ENCODE measurements at places on chromosomes 12 and 14. TPM values are rescaled to one million over a fixed set of nuclear protein-coding genes. Genes with fewer than 3 reads are reported as not detected.

GRIP1 gene
- total RNA-seq: 0.47 TPM

ENDOU gene
- total RNA-seq: 0.49 TPM

- DNase-seq: no peak
Measured at GRCh38 chr14:97162621-97163020, 365.4 kb downstream of the VRK1 start.

GRCh38 chr12:69028941-69029729 is 96.2 kb upstream of the CPM start:
- no peak for DNase-seq

GRCh38 chr14:54715811-54716210 is 148.9 kb downstream of the SAMD4A start:
- no peak for DNase-seq

DNA sequence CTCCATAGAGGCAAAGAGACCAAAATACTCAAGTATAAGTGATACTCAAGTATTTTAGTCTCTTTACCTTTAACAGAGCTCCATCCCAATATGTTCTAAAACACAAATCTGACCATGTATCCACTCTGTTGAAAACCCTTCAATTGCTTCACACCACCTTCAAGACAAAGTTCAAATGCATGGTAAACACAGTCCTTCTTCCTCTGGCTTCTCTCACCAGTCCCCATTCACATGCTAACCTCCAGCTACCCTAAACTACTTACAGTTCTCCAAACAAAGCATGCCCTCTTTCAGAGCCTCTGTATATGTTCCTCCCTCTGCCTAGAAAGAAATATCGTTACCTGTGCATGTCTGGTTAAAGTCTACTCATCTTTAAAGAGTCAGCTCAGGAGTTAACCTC is 100.2 kb downstream of the NUMB start:
- DNase-seq: no peak

DNA sequence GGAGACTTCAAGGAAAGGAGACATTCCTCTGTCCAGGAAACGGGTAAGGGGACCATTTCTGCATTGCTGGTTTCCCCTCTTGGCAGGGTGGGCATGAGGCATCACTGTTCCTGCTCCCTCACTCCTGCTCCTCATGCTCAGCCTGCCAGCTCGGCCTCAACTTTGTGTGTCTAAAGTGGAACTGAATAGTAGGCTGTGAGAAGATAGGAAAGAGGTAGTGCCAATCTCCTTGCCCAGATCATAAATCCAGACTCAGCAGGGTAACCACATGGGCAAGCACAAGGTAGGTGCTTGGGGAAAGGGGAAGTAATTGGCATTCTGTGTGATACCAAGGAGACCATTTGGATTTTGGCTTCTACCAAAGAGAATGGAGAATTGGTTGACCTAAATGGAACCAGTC is 2.6 kb downstream of the LTB4R start:
- no peak for DNase-seq

All from left ventricle myocardium inferior (tissue), 1 donor.